Stimulated activated CD4-positive, alpha-beta T cell treated with anti-CD3 and anti-CD28 coated beads, Interleukin-1b, Interleukin-23, amount 100 ng/mL, for 24 hours (primary cell): ENCODE measurements at places on chromosomes 6 and 20.

GRCh38 chr6:81003156-81003555, 749.3 kb downstream of the TENT5A start:
- no peak for DNase-seq

DNA sequence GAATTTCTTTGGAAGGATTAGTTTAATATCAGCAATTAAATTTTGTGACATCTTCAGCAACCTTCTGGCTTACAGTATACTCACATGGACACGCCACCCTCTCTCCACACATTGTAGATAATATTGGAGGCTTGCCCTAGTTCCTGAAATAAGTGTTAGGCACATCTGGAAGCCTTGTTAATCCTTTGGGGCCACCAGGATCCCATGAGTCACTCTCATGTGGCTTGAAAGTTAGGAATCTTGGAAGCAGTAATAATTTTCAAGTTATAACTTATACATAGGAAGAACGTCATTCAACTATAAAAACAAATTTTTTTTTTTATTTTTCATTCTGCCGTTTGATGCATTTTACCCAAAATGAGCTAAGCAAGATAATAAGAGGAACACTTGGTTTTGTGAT, 20.5 kb downstream of the LAMA4 start:
- no peak for DNase-seq

DNA sequence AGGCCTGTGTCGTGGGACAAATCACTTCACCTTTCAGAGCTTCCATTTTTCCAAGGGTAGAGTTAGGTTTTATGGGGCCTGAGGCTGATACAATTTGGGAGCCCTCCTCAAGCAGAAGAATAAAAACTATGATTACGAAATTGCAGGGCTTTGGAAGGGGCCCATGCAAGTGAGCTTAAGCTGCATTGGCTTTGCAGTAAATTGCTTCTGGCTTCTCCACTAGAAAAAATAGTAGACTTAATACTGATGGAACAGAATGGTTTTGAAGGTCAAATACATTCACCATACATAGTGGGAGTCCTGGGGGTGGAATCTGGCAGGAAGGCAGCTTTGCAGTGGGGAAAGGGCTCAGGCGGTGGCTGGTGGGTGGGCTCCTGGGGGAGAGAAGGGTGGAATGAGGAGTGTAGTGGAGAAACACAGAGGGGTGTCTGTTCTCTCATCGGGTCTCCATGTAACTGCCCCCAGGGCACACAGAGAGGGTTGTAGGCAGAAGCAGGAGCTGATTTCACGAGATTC, 55.9 kb upstream of the RNF24 start:
- no peak for DNase-seq

- DNase-seq, result peak; percentile 50
Observed at GRCh38 chr20:50575865-50576720, 65.9 kb downstream of the PTPN1 start.

DNA sequence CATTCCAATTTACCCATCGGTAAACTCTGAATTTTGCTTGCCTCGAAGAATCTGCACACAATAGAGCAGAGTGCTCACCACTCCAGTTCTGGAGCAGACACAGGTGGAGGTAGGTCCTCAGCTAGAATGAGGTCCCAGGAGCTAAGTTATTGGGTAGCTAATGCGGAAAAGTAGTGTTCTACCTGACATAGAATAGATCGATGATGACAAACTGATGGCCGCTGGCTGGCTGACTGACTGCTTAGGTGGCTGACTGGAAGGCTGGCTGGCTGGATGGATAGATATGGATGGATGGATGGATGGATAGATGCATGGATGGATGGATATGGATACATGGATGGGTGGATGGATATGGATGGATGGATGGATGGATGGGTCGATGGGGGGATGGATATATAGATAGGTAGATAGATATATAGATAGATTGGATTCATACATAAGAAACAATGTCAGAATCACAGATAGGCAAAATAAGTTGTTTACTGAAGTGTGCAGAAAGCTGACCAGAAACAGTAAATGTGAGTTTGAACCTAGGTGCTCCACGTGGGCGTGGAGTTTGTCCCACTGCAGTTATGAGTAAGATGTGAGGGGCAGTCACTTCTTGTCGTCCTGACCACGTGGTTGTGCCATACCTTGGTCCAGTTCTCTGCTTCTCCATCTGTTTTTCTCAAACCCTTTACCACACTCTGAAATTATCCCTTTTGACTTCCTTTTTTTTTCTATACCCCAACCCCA, 62.1 kb downstream of the TBXT start:
- no peak for DNase-seq

DNA sequence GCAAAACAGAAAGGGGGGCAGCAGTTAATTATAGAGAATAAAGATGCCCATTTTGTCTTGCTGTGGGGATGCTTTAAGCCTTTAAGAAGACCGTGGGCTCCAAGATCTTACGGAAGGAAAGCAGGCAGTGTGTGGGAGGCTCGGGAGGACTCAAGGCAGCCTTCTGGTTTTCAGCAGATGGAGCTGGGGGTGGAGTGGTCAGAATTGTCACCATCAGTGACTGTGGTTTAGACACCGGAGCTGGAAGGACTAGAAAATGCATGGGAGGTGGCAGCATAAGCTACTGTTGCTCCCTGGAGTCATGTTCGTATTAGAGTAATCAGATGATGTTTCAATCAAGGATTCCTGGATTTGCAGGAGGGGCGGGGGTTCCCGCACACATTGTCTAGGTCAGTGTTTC, 3.7 kb downstream of the PHACTR1 start:
- DNase-seq, result no peak

DNA sequence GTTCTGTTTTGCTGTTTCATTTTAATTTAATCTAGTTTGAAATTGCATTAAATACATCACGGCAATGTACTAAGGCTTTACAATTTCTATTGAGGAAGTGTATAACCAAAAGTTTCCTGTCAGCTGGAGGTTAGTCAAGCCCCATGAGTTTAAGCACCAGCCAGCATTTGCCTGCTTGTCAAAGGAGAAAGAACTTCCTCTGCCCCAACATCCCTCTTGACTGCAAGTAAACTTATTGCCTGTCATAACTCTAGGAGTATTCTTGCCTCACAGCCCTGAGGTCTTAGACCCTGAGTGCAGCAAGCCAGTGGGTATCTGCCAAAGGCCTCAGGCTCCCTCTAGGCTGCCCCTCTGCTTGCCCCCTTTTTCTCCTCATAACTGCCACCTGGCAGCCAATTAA, 106.7 kb upstream of the INSM1 start:
- DNase-seq, result no peak

DNA sequence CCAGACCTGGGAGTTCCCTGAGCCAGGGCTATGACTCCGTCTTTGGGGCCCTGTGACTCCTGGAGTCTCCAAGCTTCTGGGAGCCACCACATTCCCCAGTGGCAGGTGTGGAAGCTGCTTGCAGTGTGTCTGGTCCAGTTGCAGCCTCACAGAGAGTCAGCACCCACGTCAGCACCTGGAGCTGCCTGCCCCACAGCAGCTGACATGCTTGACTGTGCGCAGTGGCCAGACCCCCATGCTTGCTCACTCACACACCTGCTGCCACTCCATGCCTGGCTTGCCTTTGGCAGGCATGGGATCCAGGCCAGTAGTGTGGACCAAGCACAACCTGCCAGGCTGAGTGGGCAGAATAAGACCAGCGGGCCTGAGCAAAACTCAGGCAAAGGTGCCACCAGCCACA, 31.0 kb upstream of the ASIP start:
- no peak for DNase-seq

- DNase-seq, result no peak
Observed at GRCh38 chr20:16111852-16112412, 461.3 kb downstream of the KIF16B start.

DNA sequence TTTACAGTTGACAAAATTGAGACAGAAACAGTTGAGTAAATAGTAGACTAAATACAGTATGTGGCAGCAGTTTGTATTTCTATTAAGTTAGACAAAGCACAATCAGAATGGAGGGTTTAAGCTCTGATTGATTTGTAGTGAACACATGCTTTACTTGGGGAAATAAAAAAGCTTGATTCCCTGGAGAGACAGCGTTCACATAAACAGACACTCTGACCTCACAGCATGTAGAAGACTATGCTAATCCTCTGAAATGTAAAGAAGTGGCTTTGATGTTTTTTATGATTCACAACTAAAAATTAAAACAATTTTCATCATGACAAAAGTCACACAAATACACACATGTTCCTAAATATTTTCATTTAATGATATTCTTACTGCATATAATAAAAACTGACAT, 126.9 kb upstream of the FAM83B start:
- DNase-seq, result no peak

GRCh38 chr6:103284835-103285234, 1574.9 kb downstream of the HACE1 start:
- DNase-seq, result no peak

DNA sequence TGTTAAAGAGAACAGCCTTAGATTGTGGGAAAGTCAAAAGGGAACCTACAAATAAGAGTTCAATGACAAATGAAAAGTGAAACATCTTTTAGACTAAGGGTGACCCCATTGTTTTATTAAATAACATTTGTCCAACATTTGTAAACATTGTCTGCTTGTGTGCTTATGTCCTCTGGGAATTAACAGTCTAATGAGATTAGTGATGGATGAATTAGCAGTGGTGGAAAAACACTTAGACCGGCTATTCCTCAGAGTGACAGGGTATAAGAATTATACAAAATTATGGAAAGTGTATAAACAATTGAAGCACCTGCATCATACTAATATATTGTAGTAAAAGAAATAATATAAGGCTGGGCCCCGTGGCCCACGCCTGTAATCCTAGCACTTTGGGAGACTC, 29.3 kb upstream of the HFE start:
- DNase-seq, result no peak

GRCh38 chr6:13873288-13874190, 51.2 kb upstream of the RNF182 start:
- peak; percentile 29 for DNase-seq

GRCh38 chr6:140871911-140872310, 1260.8 kb upstream of the GJE1 start:
- DNase-seq, result no peak

GRCh38 chr6:141752677-141753076, 380.0 kb upstream of the GJE1 start:
- no peak for DNase-seq

GRCh38 chr6:97215157-97215769, 67.8 kb downstream of the MMS22L start:
- DNase-seq, result no peak

- no peak for DNase-seq
Observed at GRCh38 chr6:142714951-142715785, 229.8 kb downstream of the HIVEP2 start.

DNA sequence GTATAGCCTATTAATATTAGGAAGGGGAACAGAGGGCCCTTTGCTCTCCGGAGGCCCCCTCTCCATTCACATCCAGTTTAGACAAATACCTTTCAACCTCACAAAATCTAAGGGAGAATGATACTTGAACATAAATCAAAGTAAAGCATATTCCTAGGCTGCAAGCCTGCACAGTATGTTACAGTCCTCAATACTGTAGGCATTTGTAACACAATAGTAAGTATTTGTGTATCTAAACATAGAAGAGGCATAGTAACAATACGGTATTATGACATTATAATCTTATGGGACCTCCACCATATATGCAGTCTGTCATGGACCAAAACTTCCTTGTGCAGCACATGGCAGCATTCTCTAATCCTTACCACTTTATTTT, 2.3 kb upstream of the TREM1 start:
- DNase-seq, result no peak

GRCh38 chr6:5622276-5623005, 361.1 kb downstream of the FARS2 start:
- DNase-seq, result no peak

DNA sequence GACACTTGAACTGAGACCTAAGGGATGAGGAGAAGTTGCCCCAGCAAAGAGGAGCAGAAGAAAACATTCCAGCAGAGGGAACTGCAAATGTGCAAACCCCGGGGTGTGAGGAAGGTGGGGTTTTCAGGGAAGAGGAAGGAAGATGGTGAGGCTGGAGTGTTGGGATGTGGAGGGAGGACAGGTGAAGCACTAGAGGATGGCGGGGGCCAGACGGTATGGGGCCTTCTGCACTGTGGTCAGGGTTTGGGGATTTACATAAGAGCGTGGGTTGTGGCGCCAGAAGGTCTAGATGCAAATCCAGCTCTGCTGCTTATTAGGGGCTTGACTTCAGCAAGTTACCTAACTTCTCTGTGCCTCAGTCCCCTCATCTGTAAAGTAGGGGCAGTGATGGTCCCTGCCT, 16.0 kb downstream of the DLGAP4 start:
- DNase-seq, result no peak

DNA sequence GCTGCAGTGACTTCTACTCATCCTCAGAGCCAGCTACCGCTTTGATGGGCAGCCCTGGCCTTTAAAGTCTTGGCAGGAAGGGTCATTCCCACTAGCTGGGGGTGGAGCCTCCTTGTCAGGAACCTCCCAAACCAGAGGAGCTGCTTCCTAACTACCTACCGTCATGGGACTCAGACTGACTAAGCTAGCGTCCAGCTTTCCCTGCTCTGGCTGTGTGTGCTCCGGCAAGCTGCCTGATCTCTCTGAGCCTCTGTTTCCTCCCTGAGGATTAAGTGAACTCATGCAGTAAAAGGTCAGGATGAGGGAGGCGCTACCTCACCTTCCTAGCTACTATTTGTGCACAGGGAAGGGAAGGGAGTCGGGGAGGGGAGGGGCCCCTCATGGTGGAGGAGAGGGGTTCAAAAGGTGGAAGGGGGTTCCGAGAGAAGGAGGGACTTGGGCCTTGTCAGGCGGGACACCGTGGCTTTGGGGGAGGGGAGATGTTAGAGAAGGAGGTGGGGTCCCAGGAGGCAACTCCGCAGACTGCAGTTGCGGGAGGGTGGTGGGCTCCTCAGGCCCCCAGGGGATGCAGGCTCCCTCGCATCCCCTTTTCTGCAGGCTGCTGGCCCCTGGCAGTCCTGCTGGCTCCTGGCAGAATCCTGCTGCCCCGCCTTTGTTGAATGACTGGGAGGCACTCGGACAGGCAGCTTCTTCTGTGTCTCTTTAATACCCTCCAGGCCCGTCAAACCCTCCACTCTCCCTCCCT, 9.8 kb downstream of the DUSP15 start:
- DNase-seq, result no peak

- no peak for DNase-seq
Observed at GRCh38 chr6:119024111-119024510, 54.4 kb downstream of the FAM184A start.

- no peak for DNase-seq
Observed at GRCh38 chr6:119444642-119445557, 95.3 kb upstream of the MAN1A1 start.

GRCh38 chr6:39313526-39314272, 520 bp downstream of the KCNK17 start:
- no peak for DNase-seq
